ENCODE measurements at places on chromosomes 4 and X.

DNA sequence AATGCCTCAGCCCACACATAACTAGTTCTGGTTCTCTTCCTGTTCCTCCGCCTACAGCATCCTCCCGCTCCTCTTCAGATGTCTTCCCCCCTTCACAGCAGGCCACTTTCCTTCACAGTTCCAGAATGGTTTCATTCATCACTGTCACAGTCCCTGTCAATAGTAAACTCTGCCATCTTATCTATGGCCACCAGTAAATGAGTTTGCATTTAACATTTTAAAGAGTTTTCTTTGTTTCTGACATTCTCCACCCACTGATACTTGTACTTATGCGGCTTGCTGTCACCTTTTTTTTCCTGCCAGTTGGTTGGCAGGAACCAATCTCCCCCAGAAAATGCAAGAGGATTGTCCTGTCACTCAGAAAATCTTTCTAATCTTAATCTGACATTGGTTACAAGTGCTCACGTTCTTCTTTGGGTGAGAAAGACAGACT, 114.1 kb downstream of the GLUD2 start:
- DNase-seq: no peak

DNA sequence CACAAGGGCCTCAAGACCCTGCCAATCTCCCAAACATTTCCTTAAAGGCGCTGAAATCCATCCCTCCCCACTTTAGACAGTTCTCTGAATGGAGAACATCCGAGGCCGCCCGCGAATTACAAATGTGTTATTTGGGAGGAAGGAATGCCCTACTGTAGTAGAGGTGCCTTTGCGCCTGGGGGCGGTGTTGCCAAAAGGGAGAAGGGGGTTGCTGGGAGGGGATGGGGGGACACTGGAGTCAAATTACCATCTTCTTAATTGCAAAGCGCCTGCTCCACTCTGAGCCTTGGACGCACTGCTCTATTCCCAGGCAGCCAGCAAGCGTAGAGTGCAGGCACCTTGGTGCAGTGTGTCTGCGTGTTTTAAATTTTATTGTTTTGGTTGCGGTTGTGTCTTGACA, 2.7 kb downstream of the TMEM255A start:
- DNase-seq: no peak

DNA sequence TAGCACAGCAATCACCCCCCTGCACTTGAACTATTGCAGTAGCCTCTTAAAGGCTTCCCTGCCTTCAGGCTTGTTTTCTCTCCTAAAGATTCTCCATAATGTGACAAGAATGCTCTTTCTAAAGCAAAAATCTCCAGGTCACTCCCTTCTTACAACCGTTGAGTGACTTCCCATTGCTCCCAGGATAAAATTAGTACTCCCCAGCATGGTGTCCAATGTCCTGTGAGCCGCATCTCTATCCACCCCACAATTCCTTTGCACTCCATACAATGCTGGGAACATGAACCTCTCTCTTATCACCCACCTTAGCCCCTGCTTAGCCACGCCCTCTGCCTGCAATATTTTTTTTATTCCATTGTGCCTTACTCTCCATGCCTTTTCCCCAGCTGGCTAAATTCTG, 85.7 kb upstream of the SHISA3 start:
- no peak for DNase-seq

- no peak for DNase-seq
Measured at GRCh38 chrX:41320393-41320792, 13.6 kb upstream of the DDX3X start.

DNA sequence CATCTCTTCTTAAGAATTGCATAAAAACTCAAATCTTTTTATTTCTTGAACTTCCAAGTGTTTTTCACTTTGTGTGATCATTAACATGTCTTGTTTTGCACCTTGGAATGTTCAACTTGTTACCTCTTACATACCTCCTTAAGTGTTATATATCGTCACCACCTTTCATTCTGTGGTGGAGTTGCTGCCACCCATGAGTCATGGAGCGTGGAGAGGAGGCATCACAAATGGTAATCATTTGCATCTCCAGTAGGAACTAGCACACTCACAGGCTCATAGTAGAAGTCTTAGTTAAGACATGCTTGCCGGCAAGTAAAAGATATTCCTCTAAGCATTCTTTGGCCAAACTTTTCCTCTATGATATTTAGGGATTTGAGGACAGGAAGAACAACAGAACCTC, 67.0 kb upstream of the VCX start:
- DNase-seq: no peak

DNA sequence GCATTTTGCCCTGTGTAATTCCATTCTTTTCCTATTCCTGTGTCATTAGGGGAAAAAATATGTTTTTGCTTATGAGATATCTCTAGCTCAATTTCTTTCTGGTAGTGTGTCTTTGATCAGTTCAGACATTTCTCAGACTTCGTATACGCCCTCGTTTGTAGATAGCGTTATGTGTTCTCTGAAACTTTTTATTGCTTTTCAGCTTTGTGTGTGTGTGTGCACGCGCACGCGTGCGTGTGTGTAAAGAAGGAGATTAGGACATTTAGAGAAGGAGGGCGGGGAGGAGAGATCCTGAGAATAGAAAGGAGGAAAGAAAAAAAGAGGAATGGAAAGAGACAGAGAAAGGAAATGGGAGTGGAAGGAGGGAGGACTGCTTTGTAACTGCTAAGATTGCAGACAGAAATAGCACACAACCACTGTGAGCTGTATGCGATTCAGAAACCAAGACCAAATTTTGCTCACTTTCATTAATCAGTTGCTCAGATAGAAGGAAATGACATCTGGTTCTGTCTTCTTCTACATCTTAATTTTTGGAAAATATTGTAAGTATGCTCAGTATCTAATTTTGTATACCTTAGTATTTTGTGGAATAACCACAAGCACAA, at the start of gene RXFP1:
RXFP1 (plus strand) TSS at position 399 of the 605 bp plus-strand sequence; CDS start at position 494, 95 bp downstream.
- DNase-seq: no peak

DNA sequence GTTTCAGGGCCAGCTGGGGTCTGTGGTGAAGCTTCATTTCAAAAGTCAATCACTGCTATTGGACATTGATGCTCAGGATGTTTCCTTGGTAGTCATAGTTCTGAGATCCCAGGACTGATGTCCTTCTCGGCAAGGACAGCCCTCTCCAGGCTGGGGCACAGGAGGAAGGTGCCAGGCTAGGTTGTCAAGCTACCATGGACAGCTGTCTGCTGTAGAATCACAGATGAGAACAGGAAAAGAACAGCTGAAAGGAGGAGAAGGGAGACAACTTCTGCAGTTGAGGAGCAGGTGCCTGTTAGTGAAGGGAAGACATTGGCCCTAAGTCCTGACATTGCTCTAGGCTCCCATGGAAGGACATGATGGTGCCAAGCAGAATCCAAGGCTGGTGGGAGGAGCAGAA, 58.0 kb downstream of the XAGE2 start:
- no peak for DNase-seq

DNA sequence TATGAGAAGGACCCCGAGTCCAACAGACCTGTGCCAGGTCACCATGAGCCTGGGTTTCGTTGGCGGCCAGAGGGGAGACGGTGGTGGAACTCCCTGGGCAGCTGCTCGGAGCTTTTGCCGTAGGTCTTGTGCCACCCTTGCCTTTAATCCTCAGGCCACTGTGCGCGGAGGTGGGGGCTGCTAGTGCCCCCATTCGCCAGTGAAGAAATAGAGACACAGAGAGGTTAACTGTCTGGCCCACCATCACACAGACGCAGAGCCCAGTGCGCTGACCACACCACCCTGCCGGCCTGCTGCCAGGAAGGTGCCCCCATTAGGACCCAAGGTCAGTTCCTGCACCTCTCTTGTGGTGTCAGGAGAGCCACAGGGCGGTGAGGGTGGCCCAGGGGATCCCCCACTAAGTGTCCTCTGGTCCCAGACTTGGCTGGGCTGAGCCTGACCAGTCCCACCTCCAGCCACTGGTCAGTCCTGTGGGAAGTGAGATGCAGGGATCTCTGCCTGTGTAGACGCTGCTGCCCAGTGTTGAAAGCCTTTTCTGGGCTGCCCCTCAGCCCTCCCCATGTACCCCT, 28.3 kb upstream of the HTRA3 start:
- DNase-seq: no peak

- no peak for DNase-seq
Measured at GRCh38 chr4:99077177-99077576, 11.4 kb downstream of the ADH5 start.

GRCh38 chr4:127629371-127629770, 3.4 kb upstream of the INTU start:
- DNase-seq: no peak

DNA sequence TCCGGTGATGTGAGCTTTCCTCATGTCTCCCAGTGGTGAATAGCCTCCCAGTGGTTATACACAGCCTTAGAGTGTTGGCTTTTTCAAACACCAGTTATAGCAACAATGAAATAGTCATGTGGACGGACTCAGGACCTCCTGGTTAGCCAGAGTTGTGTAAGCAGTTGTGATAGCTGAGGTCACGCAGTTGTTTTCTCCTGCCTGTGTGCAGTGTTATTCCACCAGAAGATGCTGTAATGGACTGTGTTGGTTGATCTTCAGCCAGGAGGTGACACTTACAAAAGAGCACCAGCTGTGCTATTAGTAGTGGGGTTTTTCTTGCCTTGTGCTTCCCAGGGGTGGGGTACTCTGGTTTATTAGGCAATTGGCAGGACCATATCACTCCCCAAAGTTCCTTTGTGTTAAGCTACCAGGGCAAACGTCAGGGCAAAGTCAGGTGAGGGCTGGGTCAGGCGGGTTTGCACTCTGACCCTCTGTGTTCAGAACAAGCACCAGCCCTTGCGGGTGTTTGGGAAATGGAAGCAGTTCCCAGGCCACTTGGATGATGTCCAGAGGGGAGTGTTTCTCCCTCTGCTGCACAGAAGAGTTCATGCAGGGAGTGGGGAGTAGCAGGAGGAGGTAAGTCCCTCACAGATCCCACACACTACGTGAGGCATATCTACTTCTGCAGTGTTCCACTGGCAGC, 252.6 kb downstream of the TMEM47 start:
- no peak for DNase-seq

DNA sequence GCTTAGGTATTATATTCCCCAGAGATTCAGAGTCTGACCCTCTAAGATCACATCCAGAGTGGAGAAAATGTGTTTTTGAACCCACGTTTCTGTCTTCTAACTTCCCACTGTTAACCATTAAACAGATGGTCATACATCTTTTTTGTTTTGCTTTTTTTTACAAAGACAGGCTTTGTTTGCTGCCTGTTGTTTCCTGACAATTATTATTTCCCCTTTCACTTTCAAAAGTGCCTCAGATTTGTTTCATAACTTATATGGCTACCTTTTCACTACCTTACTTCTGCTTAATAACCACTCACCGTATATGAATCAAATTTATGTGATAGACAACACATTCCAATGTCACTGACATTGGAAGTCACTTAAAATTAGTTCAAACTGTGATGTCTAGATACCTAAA, 142.2 kb downstream of the HS3ST1 start:
- no peak for DNase-seq

DNA sequence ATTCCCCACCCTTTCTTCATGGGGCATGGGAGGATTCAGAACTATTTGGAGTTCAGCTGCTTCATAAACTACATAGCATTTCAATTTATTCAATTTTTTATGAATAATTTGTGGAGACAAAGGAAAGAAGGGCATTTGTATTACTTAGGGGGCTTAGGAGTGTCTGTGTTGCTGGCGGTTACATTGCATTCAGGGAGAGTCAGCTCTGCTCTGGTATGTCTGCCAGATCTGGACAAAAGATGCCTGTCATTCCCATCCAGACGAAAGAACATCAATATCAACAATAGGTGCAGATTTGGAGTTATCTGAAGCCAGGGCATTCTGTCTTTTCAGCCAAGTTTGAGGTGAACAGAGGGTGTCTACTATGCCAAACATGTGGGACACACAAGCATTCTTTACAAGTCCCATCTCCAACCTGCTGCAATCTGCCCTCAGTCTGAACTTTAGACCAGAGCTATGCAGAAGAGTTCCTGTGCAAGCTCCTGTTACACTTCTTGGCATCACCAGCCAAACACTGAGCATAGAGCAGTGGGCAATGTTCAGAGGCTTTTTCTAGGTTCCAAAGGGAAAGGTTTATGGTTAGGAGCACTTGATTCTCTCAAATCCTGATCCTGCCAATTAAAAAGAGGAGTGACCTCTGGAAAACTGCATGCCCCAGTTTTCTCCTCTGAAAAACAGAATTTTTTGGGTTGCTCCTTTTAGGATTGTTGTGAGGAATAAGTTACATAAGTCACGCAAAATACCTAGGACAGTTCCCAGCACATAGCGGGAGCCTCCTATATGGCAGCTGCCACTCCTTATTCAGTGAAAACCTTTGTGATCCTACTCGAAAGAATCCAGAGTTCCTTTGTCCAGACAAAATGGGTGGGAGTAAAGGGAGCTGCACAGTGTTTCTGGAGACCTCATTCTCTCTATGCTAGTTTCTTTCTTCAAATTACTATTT, 719.5 kb upstream of the SLIT2 start:
- no peak for DNase-seq

DNA sequence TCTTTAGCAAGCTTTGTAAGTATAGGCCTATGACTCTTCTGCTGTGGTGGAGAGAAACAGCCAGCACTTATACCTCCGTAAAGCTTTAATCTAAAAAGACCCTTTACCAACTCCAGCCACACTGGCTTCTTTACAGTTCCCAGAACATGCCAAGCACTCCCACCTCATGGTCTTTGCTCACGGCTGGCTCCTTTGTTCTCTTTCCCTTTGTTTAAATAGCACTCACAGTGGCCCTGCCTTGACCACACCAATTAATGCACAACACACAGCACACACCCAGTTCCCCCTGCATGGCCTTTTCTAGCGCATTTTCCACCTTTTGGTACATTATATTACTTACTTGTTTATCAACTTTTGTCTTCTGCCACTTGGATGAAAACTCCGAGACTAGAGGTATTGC, 18.9 kb downstream of the PPID start:
- DNase-seq: no peak

DNA sequence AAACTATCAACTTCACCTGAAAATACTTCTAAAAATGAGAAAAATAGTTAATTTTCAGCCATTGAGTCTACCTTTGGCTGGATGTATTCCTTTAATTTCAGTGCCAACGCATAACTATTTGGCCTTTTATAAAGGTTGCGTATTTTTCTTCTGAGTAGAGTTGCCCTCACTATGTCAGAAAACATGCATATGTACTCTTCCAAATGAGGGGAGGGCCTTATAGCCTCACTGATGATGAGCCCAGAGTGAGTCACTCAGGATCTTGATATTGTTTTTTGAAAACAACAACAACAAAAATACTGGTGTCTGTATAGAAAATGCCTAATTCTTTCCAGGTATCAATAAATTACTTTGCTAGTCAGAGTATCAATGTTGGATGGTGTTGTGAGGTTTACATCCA, 349.3 kb downstream of the FBXO8 start:
- DNase-seq: no peak

DNA sequence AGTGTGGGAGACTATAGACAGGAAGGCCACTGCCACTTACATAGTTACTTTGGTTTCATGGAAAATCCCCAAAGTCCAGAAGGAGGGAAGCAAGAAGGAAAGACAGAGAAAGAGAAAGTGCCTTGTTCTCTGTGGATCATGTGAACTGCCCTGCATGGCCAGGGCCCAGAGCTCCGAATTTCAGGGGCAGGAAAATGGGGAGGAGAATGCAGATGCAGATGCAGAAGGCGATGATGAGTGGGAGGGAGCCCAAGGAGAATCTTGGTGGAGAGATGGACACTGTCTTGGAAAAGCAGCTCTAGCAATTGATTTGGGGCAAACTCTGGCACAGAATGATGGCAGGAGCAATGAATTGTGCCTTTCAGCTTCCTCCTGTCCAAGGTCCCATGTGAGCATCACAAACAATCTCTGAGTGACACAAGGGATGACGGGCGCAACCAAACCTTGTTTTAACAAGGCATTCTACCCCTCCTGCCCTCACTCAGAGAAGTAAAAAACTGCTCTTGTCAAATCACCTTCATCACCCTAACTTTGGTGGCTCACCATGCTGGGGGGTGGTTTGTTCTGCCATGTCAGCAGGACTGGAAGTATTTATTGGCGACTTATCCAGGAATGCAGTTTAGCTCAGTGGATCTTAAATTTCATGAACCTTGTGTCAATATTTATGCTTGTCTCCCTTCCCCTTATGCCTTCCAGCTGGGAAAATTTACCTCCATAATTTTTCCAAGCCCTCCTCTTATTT, 53.5 kb downstream of the TSC22D3 start:
- no peak for DNase-seq

Measured in activated CD4-positive, alpha-beta T cell treated with anti-CD3 and anti-CD28 coated beads, Interleukin-2, amount 50 U/mL, for 1 hour (primary cell).